T-helper 1 cell (primary cell): ENCODE measurements at places on chromosomes 1 and 21.
A peak's percentile ranks its signal among the peaks of the same experiment; 100 is the strongest.

DNA sequence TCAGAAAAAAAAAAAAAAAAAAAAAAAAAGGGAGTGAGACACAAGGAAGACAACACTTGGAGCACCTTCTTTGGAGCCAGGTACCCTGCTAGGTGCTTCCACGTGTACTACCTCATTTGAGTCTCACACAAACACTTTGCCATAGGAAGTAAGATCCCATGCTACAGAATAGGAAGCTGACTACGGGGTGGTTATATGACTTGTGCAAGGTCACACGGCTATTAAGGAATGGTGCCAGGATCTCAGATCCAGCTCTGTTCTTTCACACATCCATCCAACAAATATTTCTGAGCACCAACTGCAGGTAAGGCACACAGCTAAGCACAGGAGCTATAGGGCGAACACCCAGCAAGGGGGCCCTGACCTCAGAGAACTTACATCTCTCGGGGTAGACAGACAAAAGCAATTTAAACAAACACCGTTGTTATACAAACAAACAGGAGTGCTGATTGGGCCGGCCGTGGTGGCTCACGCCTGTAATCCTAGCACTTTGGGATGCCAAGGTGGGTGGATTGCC is 22.4 kb downstream of the PTAFR start:
- no peak for DNase-seq

- no peak for DNase-seq
These were observed 321.0 kb downstream of the PTBP2 start for GRCh38 chr1:97042551-97042950.

DNA sequence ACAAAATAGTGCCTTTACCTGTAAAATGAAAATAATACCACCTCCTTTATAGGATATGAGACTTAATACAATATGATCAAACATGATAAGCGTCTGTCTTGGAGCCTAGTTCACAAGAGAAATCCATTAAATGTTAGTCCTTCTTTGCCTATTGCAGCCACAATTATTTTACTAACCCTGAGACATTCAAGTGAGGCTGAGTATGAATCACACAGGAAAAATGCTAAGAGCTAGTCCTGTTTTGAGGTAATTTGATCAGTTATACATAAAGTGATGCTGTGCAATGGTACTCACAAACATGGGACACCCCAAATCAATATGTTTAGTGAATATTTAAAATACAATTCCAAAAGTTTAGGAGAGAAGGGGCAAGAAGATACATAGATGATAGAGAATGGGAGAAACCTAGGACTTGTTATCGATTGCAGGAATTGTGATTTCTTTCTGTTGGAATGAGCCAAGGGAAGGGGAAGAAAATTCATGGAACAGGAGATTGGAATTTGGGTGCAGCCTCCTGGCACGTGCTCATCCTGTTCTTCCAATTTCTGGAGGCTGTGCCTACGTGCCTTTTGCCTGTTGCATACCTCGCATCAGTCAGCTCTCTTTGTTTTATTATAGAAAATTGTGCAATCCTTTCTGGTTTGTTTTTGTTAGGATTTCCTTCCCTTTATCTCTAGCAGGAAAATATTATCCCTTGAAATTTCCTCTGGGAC is 39.9 kb upstream of the BACH1 start:
- no peak for DNase-seq

GRCh38 chr1:218312509-218312908 is 27.4 kb downstream of the RRP15 start:
- no peak for DNase-seq

DNA sequence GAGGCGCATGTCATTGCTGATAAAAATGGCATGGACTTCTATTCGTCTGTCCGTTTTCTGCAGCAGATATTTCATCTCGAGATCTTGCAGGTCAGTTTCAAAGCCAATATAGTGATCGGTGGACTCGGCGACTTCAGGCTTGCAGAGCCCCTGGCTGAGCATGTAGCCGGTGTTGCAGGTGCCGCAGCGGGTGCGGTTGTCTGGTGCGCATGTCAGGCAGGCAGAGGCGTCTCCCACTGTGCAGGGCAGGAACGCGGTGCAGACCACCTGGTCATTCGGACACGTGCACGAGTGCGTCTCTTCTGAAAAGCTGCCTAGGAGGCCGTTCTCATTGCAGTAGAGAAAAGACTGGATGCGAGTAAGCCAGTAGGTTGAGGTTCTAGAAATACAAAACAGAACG is 378.9 kb downstream of the BRINP3 start:
- DNase-seq: no peak

DNA sequence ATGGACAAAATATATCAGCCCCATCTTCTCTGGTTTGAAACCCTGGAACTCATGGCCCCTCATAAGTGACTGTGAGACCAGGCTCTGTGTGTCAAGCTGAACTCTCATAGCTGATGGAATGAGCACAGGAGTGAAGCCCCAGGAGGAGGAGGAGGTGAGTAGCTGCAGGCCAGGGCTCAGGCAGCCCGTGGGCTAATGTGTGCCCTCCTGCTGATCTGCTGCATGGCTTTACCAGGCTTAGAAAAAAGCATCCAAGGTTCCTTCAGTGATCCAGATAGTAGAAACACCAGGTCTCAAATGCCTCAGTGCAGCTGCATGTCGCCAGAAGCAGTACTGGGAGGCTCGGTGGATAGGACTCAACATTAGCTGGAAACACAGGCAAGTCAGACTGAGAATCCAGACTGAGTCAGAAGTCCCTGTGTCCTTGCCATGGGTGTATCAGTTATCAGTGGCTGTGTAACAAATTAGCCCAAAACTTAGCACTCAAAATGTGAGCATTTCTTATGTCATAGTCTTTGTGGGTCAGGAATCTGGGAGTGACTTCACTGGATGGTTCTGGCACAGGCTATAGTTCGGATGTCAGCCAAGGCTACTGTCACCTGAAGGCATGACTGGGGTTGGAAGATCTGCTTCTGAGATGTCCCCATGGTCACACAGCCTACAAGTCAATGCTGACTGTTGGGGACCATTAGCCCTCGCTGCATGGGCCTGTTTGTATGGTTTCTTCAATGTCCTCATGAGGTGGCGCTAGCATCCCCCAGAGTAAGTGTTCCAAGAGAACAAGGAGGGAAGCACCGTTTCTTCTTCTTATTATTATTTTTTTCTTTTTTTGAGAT is 255.4 kb upstream of the IRF2BP2 start:
- DNase-seq: no peak

GRCh38 chr1:32247983-32248889 is 1.2 kb downstream of the FAM167B start:
- peak; percentile 85 for DNase-seq

DNA sequence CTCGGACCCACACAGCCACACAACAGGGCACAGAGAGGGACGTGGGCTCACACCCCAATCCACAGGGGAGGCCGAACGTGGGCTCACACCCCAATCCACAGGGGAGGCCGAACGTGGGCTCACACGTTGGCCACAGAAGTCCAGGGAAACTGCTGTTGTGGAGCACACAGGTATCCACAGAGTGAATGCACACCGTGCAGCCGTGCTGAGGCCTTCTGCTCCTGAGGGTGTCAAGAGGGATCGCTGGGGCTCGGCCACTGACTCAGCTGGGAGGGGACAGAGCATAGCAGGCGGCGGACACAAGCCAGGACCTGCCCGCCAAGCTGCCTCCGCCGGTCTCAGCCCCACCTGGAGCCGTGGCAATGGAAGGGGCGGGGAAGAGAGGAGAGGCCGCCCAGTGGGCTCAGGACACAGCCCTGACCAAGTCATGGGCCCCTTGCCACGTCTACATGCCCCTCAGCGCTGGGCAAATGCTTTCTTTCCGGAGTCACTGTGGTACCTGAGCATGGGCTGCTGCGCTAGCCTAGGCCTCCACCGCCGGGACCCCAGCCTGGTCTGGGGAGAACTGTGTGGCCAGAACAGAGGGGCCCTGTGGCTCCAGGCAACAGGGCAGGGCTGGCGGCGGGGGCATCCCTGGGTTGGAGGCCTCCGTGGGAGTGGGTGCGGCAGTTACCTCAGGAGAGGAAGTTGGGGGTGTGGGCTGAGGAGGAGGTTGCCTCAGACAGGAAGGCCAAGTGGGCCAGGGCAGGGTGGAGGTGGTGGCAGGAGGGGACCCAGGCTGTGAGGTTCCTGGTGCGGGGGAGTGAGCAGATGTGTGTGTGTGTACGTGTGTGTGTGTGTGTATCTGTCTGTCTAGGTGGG is 1.2 kb downstream of the SYTL1 start:
- peak; percentile 85 for DNase-seq

GRCh38 chr1:24341260-24341659 is 22.1 kb downstream of the GRHL3 start:
- no peak for DNase-seq

GRCh38 chr21:35861661-35862060 is 198.7 kb downstream of the SETD4 start:
- DNase-seq: no peak
